Activated CD8-positive, alpha-beta memory T cell treated with anti-CD3 and anti-CD28 coated beads for 4 hours (primary cell): ENCODE measurements at places on chromosomes 7 and 10.

- DNase-seq, result no peak
These were observed 44.9 kb downstream of the SP8 start for GRCh38 chr7:20741801-20742200.

DNA sequence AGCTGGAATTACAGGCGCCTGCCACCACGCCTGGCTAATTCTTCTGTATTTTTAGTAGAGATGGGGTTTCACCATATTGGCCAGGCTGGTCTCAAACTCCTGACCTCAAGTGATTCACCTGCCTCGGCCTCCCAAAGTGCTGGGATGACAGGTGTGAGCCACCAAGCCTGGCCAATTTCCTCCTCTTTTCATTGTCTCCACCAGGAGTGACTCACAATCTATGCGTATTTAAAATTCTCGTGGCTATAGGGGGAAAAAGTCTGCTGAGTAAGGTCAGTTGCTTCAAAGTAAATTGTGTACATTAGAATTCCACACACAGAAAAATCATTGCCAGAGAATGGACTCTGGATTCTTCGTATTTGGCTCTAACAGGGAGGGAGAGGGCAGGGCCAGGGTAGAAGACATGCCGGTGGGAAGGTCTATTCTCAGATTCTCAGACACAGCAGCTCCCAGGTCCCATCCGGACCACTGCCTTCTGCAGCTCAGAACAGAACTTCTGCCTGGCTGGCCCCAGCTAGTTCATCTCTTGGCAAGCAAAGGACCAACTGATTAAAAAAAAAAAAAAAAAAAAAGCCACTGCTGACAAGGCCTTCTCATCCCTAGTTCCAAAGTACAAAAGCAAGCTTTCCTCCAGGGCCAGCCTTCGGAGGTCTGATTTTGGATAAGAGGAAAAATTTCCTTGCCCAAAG, 22.2 kb downstream of the PSPH start:
- no peak for DNase-seq

DNA sequence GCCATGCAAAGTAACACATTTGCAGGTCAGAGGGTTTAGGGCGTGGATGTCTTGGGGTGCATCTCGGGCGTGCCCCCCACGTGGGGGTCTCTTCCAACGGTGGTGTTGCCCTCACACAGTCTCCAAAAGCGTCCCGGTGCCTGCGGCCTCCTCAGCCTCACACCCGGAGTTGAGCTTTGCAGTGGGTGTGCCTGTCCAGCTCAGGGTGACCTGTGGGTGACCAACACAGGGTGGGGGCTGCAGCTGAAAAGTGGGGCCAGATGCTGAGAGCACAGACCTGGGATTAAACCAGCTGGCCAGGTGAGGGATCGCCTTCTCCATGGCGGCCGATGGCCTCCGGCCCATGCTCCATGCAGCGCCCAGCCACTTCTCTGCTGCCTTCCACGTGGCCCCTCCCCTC, 63.1 kb downstream of the PWWP2B start:
- no peak for DNase-seq

GRCh38 chr7:157467496-157468212, 130.8 kb downstream of the DNAJB6 start:
- DNase-seq, result no peak

DNA sequence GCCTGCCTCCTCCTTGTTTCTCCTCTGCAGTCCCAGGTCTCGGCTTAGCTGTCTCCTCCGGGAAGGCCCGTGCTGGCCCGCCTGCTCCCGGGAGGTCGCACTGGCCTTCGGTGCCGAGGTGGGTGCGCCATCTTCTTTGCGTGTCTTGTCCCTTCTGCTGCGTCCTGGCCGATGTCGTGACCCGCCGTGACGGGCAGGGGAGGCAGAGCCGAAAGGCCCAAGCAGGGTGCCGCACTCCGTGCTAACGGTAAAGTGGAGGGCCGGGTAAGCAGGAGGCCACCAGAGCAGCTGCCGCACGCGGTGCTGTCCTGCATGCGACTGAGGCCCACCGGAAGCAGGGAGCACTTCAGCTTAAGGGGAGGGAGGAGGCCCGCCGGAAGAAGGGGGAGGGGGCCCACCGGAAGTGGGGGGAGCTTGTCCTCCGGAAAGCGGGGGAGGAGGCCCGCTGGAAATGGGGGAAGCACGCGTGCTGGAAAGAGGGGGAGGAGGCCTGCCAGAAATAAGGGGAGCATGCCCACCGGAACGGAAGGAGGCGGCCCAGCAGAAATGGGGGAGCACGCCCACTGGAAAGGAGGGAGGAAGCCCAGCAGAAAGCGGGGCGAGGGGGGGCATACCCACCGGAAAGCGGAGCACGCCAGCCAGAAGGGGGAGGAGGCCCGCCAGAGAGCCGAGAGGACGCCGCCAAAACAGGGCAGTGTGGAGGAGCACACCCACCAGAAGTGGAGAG, 71.4 kb downstream of the PROSER2 start:
- DNase-seq, result no peak

DNA sequence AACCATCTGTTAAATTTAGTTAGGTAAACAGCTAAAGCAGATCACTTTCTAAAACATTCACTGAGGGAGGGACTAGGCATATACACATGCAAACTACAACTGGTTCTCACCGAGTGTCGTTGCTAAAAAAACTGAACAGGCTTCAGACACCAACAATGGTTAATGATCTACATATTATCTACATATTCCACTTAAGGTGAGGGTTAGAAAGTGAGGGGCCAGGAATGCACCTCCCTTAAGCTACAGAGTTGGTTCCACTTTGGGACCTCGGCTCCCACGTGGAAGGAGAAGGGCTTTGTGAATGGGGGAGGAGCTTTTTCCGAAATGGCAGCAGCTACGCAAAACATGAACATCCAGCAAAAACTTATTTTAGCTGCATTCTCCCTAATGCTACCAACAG, 5.8 kb downstream of the CTBP2 start:
- no peak for DNase-seq

GRCh38 chr10:31318854-31319601, at the start of gene ZEB1:
Gene ZEB1, plus strand, starts transcription at chr10:31319216. Its CDS starts 19 bp downstream, at chr10:31319235.
- DNase-seq, result peak; percentile 89

- DNase-seq, result no peak
These were observed 28.4 kb upstream of the VWDE start for GRCh38 chr7:12431886-12432556.

DNA sequence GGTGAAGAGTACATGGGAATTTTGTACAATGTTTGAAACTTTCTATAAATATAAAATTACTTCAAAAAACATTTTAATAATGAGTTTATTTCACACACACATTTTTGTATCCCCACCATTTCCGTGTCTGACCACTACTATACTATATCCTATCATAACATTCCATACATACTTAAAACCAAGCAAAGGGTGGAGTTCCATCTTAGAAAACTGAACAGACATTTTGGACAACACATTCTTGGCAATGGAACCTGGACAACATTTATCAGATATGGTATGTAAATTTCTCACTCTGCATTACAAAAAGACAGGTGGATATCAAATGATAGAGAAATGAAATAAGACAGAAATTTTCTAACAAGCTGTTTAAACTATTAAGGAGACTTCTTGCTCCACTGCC, 168.9 kb downstream of the TWIST1 start:
- DNase-seq, result no peak

DNA sequence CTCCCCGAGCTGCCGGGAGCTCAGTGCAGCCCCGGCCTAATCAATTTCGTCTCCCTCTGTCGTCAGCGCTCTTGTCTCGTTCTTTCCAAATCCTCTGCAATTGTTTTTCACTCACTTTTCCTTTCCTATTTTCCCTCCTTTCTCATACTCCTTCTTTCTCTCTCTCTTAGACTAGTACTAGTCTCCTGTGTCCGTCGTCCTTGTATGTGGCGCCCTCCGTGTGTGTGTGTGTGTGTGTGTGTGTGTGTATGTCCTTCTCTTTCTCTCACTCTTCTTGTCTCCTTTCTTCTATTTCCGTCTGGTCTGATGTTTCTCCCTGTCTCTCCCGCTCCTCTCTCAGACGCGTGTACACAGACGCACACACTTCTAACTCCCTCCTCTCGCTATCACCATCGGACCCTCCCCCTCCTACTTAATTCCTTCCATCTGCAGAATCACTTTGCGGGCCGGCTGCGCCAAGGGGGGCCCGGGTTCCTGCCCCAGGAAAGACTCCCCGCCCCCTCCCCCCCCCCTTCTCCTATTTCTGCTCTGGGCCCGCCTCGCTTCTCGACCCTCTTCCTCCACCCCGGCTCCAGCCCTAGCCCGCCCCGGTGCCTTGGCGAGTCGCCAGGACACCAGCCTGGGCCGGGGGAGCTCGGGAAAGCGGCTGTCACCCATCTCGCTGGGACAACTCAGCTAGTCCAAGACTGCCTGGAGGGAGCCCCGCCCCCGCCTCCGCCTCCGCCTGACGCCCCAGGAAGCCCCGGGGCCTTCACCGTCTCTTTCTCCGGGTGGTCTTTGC, 743 bp upstream of the ZCCHC24 start:
- DNase-seq, result no peak

DNA sequence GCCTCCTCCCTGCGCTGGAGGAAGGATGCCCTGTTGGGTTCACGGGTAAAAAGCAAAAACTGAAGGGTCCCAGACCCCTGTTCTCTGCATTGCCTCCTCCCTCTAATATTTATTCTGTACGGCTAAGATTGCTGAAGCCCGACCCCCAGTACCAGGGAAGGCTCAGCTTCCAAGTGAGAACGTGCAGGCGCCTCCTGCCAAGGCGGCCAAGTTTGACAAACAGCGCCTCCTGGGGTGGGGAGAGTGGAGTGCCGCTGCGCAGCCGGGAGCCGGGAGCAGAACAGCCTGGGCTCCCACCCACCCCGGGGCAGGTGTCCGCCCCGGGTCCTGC, 4.7 kb upstream of the EBF3 start:
- no peak for DNase-seq

- no peak for DNase-seq
These were observed at the start of gene GDF10 for GRCh38 chr10:47299611-47300428. Gene GDF10, plus strand, starts transcription at chr10:47300197. Its CDS starts 455 bp downstream, at chr10:47300652.
